ENCODE measurements at places on chromosomes 7 and 10.

- DNase-seq = no peak
Measured at GRCh38 chr10:128568041-128568440, 441.8 kb upstream of the MKI67 start.

DNA sequence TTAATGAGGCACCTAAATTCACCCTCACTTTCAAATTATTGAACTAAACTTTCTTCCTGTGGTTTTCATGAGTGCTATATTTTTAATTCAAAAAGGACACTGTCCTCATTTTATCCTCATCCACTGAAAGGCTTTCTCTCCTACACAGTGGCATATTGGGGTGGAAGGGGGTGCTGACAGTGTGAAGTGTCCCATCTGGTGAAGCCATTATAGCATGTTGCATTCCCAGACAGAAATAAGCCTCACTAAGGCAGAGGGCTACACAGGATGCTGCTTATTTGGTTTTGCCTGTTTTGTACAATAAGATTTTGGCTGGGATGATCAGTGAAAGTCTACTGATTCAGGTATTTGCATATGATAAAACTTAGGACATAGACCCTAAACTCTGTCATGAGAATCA lies 82.4 kb upstream of the INHBA start:
- no peak for DNase-seq

DNA sequence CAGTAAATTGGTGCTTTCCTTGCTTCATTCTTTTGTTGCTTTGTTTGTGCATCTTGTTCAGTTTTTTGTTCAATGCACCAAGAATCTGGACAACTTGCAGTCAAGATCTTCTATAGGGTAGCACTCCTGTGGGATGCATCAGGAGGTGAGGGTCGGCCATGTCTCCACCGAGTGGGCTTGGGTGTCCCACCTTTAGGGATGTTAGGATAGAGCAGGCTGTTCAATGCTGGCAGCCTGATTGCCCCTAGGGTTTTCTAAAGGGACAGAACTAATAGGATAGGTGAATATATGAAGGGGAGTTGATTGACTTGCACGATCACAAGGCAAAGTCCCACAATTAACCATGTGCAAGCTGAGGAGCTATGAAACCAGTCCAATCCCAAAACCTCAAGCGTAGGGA lies 109.9 kb downstream of the GLRX3 start:
- no peak for DNase-seq

DNA sequence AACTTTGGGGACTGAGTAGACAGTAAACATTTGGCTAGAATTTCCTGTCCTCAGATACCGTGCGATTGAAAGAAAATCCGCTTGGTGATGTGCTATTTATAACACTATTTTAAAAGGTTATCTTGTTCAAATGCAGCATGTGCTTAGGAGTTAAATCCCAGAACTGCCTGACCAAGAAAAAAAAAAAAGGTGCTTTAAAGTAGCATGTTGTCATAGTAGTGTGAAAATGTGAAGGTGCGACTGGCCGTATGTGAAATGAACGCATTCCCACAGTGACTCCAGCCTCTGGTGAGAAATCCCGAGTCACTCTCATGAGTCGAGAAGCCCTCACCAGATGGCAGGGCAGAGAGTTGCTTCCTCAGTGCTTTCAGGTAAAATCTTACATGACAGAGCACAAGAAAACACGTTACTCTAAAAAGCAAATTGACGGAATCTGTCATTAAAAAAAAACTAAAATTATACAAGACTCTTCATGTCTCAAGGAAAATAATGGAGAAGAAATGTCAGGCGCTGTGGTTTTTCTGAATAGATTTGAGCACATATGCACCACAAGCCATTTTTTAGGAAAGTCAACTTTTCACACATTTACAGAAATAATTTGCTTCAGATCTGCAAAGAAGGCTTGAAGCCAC lies 18.4 kb upstream of the KLF6 start:
- DNase-seq = no peak

DNA sequence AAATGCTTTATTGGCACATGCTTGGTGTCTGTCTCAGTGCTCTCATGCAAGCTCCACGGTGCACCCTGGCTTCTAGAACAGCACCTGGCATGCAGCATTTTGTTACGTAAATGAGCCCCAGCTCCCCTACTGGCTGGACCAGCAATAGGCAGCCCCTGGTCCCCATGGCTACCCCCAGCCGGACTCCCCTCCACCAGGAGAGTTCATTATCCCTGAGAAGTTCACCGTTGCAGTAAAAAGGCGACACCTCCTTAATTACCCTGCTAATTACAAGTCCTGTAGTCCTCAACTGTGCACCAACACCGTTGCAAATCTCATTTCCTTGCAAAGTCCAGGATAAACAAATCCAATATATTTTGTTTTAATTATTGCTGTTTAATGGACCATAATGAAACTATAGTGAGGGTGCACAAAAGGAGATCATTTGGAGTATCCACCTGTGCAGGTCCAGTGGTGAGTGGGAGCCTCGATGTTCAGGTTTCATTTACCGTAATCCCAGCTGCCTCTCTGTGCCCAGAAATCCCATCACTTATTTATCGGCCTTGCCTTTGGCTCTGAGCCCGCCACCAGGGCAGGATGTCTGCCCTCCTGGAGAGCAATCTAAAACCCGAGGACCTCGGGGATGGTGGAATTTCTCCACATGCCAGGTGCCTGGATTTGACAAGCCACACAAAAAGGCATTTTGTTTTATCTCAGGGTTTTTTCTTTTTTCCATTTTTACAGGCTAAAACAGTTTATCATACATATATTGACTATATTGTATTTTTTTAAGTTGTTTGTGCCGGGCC lies 12.8 kb upstream of the DRGX start:
- peak; percentile 39 for DNase-seq

DNA sequence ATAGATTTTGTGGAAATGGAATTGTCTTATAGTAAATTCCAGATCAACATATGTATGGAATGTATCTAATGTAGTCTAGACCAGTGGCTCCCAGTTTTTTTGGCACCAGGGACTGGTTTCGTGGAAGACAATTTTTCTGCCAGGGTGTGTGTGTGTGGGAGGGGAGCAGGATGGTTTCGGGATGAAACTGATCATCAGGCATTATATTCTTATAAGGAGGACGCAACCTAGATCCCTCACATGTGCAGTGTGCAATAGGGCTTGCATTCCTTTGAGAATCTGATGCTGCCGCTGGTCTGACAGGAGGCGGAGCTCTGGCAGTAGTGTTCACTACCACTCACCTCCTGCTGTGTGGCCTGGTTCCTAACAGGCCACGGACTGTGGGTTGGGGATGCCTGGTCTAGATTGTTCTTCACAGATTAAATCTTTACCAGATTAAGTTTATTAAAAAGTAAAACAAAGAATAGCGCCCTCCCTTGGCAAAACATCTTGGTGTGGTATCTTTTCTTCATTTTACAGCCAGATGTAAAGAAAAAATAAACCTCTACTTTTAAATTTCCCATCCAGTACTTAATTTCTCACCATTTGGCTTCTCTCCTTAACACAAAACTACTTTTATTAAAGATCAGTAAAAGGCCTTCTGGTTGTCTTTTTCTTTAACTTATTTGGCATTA lies 48.4 kb downstream of the SEPTIN7 start:
- DNase-seq = no peak
